ENCODE measurements at places on chromosomes 6 and 20.

- no peak for DNase-seq
- H3K4me3 ChIP-seq = no peak overlapping the region
- H3K4me1 ChIP-seq = peaks cover 14% of the 10 kb centered on the region
- H3K27me3 ChIP-seq = peaks cover 20% of the 10 kb centered on the region
- no peaks in the 10 kb centered on the region for H3K36me3 ChIP-seq
These were observed 57.1 kb upstream of the MLN start for GRCh38 chr6:33860706-33861474.

GRCh38 chr6:15249371-15250019 is 3.6 kb downstream of the JARID2 start:
- H3K27me3 ChIP-seq = no peaks in the 10 kb centered on the region
- peak overlapping the region; percentile 98 for H3K27ac ChIP-seq
- H3K4me1 ChIP-seq = peaks cover 48% of the 10 kb centered on the region

- no peak for DNase-seq
- H3K4me1 ChIP-seq = peaks cover 10% of the 10 kb centered on the region
- H3K27me3 ChIP-seq = peaks cover 22% of the 10 kb centered on the region
- no peak overlapping the region for H3K27ac ChIP-seq
These were observed 691 bp upstream of the ANGPT4 start for GRCh38 chr20:916825-917224.

DNA sequence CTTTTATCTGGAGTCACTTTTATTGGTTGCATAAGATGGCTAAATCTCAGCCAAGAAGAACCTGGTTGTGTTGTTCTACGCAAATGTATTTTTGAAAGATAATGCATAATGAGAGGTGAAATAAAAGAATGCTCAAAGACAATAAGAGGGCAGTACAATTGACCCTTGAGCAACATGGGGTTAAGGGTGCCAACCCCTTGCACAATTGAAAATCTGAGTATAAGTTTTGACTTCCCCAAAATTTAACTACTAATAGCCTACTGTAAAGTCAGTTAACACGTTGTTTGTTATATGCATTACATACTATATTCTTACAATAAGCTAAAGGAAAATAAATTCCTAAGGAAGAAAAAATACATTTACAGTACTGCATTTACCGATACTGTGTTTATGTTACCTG is 5.9 kb downstream of the RNF146 start:
- no peaks in the 10 kb centered on the region for H3K27me3 ChIP-seq
- H3K27ac ChIP-seq = no peak overlapping the region
- H3K36me3 ChIP-seq = peaks cover 15% of the 10 kb centered on the region
- H3K4me1 ChIP-seq = peaks cover 39% of the 10 kb centered on the region
- DNase-seq = no peak

GRCh38 chr20:36236786-36237121 is 476 bp downstream of the AAR2 start:
- peaks cover 3% of the 10 kb centered on the region for H3K36me3 ChIP-seq
- H3K27ac ChIP-seq = peak overlapping the region; percentile 43
- peak overlapping the region; percentile 95 for H3K4me3 ChIP-seq
- peaks cover 20% of the 10 kb centered on the region for H3K4me1 ChIP-seq
- no peaks in the 10 kb centered on the region for H3K27me3 ChIP-seq

GRCh38 chr20:19660808-19661378 is 97.2 kb upstream of the RIN2 start:
- H3K4me3 ChIP-seq = peak overlapping the region; percentile 30
- peaks cover 12% of the 10 kb centered on the region for H3K27me3 ChIP-seq
- peak overlapping the region; percentile 12 for H3K27ac ChIP-seq
- peaks cover 23% of the 10 kb centered on the region for H3K4me1 ChIP-seq
- no peaks in the 10 kb centered on the region for H3K36me3 ChIP-seq

Measured in type B pancreatic cell (in vitro differentiated cells).